ENCODE measurements at places on chromosomes 16 and 17.

- no peak for DNase-seq
- no peak overlapping the region for H3K4me3 ChIP-seq
- H3K27ac ChIP-seq: no peak overlapping the region
- no peaks in the 10 kb centered on the region for H3K4me1 ChIP-seq
- H3K27me3 ChIP-seq: no peaks in the 10 kb centered on the region
Observed at GRCh38 chr17:2995377-2995776, 68.0 kb downstream of the OR1D5 start.

DNA sequence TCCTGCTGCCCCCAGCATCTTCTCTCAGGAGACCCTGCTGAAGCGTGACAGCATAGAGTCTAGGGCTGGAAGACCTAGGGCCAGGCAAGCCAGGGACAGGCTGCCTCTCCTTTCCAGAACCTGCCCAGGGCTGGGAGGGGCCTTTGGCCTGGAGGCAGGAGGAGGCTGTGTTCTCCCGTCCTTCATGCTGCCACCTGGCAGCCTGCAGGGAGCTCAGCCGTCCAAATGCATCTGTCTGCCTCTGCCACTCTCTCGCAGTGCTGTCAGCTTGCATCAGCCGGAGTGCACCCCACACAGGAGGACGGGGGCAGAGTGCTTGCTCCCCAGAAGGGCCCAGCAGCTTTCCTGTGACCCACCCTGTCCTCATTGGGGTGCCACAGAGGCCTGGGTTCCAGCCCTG is 31.3 kb downstream of the ARHGAP23 start:
- H3K27ac ChIP-seq: no peak overlapping the region
- H3K27me3 ChIP-seq: no peaks in the 10 kb centered on the region
- H3K4me3 ChIP-seq: no peak overlapping the region
- no peak for DNase-seq
- peaks cover 11% of the 10 kb centered on the region for H3K4me1 ChIP-seq

DNA sequence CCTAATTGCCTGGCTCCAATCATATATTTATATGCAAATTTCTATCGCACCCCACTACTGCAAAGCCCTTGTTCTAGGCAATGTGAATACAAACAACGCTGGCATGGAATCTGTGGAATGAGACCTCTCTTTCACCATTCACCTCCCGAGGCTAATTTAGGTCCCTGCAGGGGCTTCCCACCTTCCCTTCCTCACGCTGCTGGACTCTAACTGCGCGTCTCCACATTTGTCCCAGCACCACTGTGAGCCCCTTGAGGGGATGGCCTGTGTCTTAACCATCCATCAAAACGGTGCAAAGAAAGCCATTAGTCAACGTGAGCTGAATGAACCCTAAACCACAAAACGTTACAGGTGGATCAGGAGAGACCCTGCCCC is 1.6 kb downstream of the TMEM114 start:
- H3K27ac ChIP-seq: no peak overlapping the region
- DNase-seq: no peak
- H3K36me3 ChIP-seq: no peaks in the 10 kb centered on the region
- H3K4me1 ChIP-seq: no peaks in the 10 kb centered on the region
- H3K27me3 ChIP-seq: peaks cover 7% of the 10 kb centered on the region

DNA sequence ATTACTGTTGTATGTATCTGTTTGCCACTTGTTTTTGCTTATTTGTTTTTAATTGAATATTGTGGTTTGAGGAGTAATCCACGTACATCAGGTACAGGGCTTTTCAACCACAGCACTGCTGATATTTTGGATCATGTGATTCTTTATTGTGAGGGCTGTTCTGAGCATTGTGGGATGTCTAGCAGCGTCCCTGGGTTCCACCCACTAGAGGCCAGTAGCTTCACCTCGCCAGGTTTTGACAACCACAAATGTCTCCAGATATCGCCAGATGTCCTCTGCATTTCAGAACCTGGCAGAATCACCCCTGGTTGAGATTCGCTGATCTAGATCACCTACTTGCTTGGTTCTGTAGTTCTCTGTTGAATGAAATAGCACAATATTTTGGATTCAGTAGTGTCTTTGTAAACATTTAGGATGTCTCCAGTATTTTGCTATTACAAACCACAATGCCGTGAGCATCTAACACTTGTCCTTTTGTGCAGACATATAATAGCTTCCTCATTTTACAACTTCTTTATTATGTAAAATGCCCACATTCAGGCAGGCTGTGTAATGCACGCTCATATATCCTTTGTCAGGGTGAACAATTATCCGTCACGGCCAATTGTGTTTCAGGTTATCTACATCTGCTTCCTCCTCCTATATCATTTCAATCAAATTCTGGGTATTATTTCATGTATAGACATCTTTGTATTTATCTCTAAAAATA is 380.3 kb downstream of the SNX29 start:
- no peaks in the 10 kb centered on the region for H3K4me1 ChIP-seq
- no peak overlapping the region for H3K4me3 ChIP-seq
- no peak overlapping the region for H3K27ac ChIP-seq

- DNase-seq: no peak
- H3K27ac ChIP-seq: no peak overlapping the region
- no peak overlapping the region for H3K4me3 ChIP-seq
- no peaks in the 10 kb centered on the region for H3K27me3 ChIP-seq
Observed at GRCh38 chr17:36505171-36505570, 18.7 kb downstream of the ZNHIT3 start.

DNA sequence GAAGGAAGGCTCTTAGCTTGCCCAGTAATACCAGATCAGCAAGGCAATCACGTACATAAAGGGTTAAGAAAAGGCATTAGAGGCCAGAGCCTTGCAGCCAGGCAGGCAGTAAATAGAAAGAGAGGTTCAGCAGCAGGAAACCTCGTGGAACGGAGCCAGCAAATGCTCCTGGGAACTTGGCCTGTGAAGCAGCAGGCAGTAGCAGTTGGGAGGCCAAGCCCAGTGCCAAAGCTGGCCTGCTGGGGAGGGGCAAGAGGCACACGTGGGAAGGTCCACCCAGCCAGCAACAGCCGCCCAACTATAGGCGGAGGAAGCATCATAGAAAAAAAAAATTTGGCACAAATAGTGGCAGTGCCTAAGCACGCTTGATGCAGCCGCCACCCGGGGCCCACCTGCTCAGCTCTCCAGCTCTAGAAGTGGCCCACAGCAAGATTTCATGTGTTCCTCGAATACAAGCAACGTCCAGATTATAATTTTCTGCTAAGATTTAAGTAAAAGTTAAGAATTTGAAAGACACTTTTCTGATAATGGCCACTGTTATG is 2339.5 kb downstream of the TP53TG3F start:
- no peaks in the 10 kb centered on the region for H3K4me1 ChIP-seq
- no peak overlapping the region for H3K4me3 ChIP-seq
- no peak for DNase-seq
- no peaks in the 10 kb centered on the region for H3K27me3 ChIP-seq
- H3K27ac ChIP-seq: no peak overlapping the region

DNA sequence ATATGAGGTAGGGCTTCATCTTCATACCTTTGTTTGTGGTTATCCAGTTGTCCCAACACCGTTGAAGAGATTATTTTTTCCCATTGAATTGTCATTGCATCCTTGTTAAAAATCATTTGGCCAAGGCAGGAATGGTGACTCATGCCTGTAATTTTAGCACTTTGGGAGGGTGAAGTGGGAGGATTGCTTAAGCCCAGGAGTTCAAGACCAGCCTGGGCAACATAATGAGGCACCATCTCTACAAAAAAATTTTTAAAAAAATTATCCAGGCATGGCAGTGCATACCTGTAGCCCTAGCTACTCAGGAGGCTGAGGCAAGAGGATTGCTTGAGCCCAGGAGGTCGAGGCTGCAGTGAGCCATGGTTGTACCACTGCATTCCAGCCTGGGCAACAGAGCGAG is 223.9 kb downstream of the TANC2 start:
- no peaks in the 10 kb centered on the region for H3K27me3 ChIP-seq
- DNase-seq: no peak
- peaks cover 3% of the 10 kb centered on the region for H3K4me1 ChIP-seq
- no peak overlapping the region for H3K4me3 ChIP-seq

GRCh38 chr17:17387017-17387497 is 83.9 kb downstream of the NT5M start:
- H3K27me3 ChIP-seq: no peaks in the 10 kb centered on the region
- no peak overlapping the region for H3K27ac ChIP-seq
- no peak overlapping the region for H3K4me3 ChIP-seq
- H3K4me1 ChIP-seq: no peaks in the 10 kb centered on the region
- no peak for DNase-seq

- peak overlapping the region; percentile 76 for H3K27ac ChIP-seq
- no peak for DNase-seq
- H3K4me1 ChIP-seq: peaks cover 49% of the 10 kb centered on the region
- H3K27me3 ChIP-seq: no peaks in the 10 kb centered on the region
- H3K4me3 ChIP-seq: no peak overlapping the region
- H3K36me3 ChIP-seq: no peaks in the 10 kb centered on the region
Observed at GRCh38 chr16:57314161-57314785, 29.8 kb upstream of the PLLP start.

DNA sequence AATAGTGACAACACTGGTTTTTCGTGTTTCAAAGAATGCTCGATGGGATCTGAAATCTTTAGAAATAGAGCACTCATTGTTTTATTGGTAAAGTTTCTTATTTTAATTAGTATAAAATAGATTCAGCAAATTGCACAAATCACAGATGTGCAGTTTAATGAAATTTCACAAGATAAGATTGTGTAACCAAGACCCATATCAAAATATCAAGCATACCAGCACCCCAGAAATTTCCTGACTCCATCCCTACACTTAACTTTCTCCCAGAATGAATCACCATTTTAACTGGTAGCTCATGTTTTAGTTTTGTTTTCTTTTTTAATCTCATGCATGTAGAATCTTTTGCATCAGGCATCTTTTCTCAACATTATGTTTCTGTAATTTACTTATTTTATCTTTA is 185.9 kb downstream of the KCNJ2 start:
- no peak for DNase-seq
- no peak overlapping the region for H3K27ac ChIP-seq
- H3K4me1 ChIP-seq: no peaks in the 10 kb centered on the region

- peak overlapping the region; percentile 39 for H3K4me3 ChIP-seq
- DNase-seq: no peak
- H3K27me3 ChIP-seq: no peaks in the 10 kb centered on the region
- no peaks in the 10 kb centered on the region for H3K36me3 ChIP-seq
- peaks cover 36% of the 10 kb centered on the region for H3K4me1 ChIP-seq
- H3K27ac ChIP-seq: peak overlapping the region; percentile 95
Observed at GRCh38 chr17:76528528-76529223, 8.8 kb downstream of the CYGB start.

DNA sequence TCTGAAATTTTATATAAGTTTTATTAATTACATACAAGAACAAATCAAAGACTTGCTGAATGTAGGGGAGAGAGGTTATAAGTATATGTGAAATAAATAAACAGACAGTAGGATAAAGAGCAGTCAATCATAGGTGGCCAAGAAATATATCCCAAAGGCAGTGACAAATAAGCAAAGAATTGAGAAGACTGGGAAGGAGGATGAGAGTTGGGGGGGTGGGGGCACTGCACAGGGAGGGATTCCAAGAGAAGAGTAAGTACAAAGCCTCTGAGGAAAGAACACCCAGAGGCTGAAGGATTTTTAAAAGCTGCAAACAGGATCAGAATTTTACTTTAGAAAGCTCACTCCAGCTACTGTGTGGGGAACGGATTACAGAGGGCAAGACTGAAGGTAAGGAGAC is 2.8 kb downstream of the PELP1 start:
- H3K4me1 ChIP-seq: peaks cover 6% of the 10 kb centered on the region
- no peak for DNase-seq
- peaks cover 2% of the 10 kb centered on the region for H3K36me3 ChIP-seq

- no peaks in the 10 kb centered on the region for H3K27me3 ChIP-seq
- DNase-seq: peak; percentile 37
- peaks cover 17% of the 10 kb centered on the region for H3K4me1 ChIP-seq
Observed at GRCh38 chr16:10752843-10753523, 9.3 kb downstream of the NUBP1 start.

DNA sequence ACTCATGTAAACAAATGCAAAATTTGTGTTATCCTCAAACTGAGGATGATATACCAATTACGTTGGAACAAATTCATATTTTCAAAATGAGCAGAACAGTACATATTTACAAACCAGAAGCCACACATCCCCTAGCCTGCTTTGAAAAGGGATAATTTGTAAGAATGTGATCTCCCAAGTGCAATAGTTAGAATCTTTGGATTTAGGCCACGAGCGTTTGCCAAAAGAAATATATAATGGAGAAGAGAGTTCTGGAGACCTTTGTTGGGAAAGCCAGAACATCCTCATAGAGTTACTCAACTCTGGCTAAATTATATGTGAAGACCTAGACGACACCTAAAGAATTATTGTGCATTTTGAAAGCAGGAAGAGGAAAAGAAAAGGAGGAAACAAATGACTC is 449.3 kb downstream of the KCNJ2 start:
- no peak overlapping the region for H3K4me3 ChIP-seq
- no peaks in the 10 kb centered on the region for H3K36me3 ChIP-seq
- no peak for DNase-seq

GRCh38 chr16:48373258-48374029 is 11.8 kb downstream of the SIAH1 start:
- no peak overlapping the region for H3K4me3 ChIP-seq
- no peak for DNase-seq
- no peaks in the 10 kb centered on the region for H3K27me3 ChIP-seq
- no peaks in the 10 kb centered on the region for H3K36me3 ChIP-seq

GRCh38 chr16:28597692-28598261 is 927 bp upstream of the SULT1A2 start:
- no peak overlapping the region for H3K4me3 ChIP-seq
- no peaks in the 10 kb centered on the region for H3K36me3 ChIP-seq
- H3K4me1 ChIP-seq: no peaks in the 10 kb centered on the region
- no peaks in the 10 kb centered on the region for H3K27me3 ChIP-seq
